Effector CD8-positive, alpha-beta T cell (primary cell): ENCODE measurements at places on chromosomes 16 and 17.

GRCh38 chr16:70779361-70779760 is 21.6 kb downstream of the VAC14 start:
- no peak for DNase-seq

- no peak for DNase-seq
Measured at GRCh38 chr16:71364133-71364681, 5.7 kb downstream of the CALB2 start.

GRCh38 chr17:55769625-55770000 is 18.8 kb downstream of the PCTP start:
- no peak for DNase-seq

GRCh38 chr16:70691223-70692129 is 5.6 kb upstream of the MTSS2 start:
- no peak for DNase-seq

DNA sequence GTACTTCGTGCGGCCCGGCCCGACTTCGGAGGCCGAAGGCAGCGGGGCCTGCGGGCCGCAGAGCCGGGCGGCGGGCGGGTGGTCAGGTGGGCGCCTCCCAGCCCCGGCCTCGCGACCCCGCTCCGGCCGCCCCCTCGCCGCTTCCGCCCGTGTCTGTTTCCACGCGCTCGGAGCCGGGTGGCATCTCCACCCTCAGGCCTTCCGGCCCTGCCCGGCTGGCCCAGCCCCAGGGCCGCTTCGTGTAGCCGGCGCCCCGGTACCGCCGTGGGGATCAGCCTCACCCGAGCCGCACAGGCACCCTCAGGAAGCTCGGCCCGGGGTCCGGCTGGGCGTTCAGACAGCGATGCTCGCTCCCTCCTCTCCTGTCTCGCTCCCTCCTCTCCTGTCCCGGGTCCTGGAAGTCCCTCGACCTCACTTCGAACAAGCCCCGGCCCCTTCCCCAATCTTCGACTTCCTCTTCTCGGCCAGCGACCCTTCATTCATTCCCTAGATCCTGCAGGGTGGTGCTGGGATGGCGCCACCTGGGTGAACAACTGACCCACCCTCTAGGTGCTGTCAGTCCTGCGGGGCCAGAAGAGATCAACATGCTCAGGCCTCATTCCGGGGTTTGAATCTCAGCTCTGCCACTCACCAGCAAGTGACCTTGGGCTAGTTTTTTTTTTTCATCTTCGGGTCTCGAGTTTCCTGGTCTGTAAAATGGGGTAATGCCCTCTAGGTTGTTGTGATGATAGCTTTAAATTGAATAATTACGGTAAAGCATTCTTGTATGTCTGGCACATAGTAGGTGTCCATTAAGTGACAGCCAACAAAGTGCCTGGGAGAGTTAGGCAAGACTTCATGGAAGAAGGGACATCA is 610 bp downstream of the VPS4A start:
- DNase-seq = peak; percentile 27

DNA sequence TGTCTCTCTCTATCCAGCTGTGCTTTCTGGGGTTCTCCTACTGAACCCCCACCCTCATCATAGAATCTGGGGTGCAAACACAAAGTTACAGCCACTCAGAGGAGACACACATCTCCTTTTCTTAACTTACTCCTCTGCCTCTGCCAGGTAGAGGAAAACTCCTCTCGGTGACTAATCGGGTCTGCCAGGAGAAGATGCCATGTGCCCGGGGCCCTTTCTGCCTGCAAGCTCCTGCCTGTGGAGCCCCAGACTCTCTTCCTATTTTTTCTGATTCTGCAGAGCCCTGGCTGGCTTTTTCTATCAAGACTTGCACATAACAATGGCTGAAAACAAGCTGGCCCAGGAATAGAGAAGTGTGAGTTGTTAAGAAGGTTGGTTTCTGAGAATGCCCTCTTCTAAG is 10.4 kb downstream of the SLC6A4 start:
- DNase-seq = no peak

DNA sequence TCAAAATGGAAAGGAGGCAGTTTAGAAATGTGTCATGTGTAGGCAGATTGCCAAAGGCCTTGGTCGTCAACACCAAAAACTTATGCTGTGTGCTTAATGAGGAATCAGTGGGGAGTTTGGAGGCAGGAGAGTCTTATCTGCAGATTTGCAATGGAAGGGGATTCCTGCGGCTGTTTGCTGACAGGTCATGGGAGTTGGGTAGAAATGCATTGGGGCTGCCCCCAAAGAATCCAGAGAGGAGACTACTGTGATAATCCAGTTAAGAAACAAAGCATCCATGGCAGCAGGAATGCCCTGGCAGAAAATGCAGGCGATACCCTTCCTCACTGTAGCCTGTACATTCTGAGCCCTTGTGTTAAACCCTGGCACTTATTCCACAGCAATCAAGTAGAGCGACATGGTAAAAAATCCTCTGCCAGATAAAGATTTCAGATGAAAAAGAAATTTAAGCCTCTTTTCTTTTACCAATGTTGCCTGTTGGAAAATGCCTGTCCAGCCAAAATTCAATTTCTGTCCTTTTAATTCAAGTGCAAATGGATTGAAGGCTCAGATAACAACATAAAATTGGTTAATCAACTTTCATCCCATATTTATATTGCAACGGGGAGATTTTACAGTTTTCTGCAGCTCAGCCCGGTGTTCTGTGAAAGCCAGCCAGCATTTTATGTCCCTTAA is 491.0 kb upstream of the CDH5 start:
- no peak for DNase-seq

DNA sequence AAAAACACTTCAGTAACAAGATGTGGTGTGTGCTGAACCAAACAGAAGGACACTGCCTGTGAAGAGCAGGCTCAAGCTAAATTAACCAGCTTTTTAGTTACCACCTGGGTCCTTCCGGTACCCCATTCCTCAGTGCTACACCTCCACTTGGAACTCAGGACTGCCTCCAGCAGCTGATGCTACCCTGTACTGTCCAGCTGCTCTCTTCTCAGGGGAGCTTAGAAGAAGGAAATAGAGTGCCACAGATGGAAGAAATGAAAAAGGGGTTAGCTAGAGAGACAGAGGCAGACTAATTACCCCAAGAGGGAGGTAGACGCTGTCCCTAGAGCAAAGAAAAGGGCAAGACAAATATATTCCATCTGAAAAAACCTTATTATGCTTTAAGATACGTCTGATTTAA is 5.7 kb downstream of the MED13 start:
- DNase-seq = no peak

DNA sequence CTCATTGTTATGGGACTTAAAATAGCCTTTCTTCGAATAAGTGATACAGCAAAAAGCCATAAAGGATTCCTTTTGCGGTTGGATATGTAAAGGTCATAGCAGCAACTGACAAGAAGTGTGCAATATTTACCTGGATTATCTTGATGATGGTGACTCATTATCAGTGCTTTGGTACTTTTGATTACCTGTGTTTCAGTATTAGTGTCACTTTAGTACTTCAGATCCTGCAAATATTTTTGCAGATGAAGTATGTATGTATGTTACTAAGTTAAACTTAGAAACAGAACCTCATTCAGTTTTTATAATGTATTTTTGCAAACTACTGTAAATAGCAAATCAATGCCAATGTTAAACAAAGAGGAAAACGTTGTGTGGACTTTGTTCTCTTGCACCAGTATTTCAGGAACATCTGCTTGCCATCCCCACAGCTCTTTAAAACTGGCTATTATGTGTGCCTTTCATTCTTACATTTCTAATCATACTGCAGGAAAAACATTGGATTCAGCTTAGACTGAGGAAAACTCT is 10.5 kb downstream of the CNEP1R1 start:
- DNase-seq = no peak

GRCh38 chr17:71975331-71975801 is 145.5 kb upstream of the SOX9 start:
- DNase-seq = no peak

DNA sequence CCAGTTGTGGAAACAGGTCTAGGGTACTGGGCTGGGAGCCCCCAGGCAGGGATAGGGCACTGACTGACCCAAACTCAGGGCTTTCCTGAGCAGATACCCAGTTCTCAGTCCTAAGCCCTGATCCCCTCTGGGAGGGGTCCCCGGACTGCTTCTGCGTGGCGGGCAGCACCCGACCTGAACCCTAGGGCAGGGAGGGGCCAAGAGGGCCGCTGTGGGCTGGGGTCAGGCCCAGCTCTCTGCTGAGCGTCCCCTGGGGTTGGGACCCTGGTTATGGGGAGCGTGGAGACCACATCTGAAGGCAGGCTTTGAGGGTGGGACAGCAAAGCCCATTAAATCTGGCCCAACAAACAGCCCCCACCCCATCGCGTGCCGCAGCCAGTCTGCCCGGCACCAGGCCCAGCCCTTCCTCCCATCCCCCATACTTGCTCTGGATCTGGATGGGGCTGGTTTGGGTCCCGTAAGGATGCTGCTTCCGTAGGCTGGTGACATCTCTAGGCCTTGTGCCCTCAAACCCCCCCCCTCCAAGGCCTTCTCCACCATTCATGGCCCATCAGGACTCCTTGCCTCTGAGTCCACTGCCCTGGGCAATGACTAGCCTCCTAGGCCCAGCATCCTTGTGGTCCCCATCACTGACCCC is 691 bp upstream of the FAM83G start:
- DNase-seq = no peak

DNA sequence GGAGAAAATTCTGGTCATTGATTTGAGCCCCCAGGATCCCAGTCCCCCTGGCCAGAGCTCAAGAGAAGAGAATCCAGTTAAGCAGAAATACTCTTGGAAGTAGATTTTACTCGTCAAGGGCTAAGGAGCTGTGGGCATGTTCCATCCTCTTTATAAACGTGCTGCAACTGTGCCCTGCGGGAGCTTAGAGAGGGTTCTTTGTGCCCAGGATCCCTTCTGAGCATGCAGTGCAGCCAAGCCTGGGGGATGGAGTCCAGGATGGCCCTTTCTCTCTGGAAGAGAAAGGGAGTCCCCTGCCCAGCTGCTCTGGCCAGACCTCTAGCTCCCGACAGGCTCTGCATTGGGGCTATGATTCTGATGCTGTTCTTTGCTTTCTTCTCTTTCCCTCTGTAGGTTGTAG is 9.5 kb upstream of the LGALS9 start:
- DNase-seq = no peak

- no peak for DNase-seq
Measured at GRCh38 chr17:39150104-39150634, 1.3 kb downstream of the PLXDC1 start.

GRCh38 chr16:46582313-46582712 is 38.9 kb downstream of the SHCBP1 start:
- DNase-seq = no peak

DNA sequence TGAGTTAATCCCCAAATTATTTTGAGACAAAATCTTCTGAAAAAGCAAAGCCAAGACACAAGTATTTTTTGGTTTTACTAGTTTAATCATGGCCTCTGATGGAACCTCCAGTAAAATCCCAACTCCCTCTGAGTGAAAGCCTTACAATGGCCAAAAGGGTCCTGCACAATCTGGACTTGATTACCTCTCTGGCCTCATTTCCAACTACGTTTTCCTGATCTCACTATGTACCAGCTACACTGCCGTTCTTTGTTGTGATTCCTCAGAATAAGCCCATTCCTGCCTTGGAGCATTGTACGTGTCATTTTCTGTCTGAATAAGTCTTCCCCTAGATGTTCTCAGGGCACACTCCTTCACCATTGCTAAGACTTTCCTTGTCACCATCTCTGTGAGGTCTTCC is 37.3 kb downstream of the SPOP start:
- DNase-seq = no peak

GRCh38 chr17:49227436-49228261 is 2.9 kb downstream of the PHOSPHO1 start:
- DNase-seq = peak; percentile 66

- no peak for DNase-seq
Measured at GRCh38 chr16:15054357-15055140, 1.3 kb downstream of the NTAN1 start.

GRCh38 chr16:24917236-24917635 is 71.5 kb downstream of the SLC5A11 start:
- DNase-seq = no peak

DNA sequence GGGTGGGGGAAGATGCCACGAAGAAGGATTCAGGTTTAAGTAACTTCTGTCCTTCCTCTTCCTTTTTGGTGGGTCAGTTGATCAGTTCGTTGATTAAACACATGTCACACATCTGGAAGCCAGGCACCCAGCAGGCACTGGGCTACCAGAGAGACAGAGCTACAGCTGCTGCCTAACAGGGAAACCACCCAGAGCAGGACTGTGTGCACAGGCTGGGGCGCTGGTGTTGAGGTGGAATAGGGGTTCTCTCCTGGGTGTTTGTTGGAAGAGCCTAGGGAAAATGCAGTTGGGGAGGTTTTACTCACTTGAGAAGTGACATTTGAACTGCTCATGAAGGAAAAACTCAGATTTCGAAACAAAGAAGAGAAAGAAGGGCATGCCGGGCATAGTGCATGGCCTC is 152.4 kb downstream of the IRX5 start:
- DNase-seq = no peak

- no peak for DNase-seq
Measured at GRCh38 chr16:81170824-81171223, 67.7 kb upstream of the BCO1 start.

DNA sequence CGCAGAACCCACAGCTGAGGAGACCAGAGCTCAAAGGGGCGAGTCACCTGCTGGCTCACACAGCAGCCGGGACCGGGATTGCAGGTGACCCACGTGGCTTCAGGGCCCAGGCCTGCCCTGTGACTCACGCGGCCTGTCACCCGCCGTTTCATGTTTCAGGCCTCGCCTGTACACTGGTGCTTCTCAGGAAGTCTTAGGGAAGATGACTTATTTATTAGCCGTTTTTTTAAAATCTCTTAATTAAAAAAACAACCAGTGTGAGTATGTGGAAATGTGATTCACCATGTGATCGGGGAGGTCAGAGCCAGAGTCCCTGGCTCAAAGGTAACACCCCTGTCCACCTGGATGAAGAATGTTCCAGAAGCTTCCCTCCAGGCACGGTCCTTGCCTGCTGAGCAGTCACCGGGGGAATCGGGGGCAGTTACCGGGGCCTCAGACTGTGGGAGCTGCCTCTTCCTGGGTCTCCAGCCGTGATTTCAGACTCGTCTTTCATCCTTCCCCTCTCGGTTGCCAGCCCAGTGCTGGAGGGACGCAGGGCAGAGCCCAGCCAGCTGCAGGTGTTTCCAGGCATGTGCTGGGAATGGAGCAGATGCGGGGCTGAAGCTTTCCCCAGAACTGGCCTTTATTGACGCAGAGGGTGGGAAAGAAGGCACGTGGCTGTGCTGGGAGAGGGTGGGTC is 49.3 kb downstream of the CMIP start:
- no peak for DNase-seq

GRCh38 chr16:22924492-22924891 is 110.5 kb downstream of the HS3ST2 start:
- no peak for DNase-seq

DNA sequence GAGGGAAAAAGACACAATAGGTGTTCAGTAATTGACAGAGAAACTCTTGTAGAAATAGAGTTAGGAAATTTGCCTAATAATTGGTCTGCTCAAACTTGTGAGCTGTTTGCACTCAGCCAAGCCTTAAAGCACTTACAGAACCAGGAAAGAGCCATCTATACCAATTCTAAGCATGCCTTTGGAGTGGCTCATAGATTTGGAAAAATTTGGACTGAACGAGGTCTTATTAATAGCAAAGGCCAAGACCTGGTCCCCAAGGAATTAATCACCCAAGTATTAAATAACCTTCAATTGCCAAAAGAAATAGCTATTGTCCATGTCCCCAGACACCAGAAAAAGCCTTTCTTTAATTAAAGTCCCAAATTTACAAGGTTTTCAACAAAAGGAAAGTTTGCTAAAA is 90.3 kb downstream of the EMP2 start:
- DNase-seq = no peak

GRCh38 chr17:71983828-71984227 is 137.0 kb upstream of the SOX9 start:
- no peak for DNase-seq

GRCh38 chr17:1882836-1883235 is 53.0 kb downstream of the RPA1 start:
- DNase-seq = no peak

- no peak for DNase-seq
Measured at GRCh38 chr16:57686577-57686976, 8.0 kb upstream of the DRC7 start.
